Activated CD4-positive, alpha-beta T cell treated with anti-CD3 and anti-CD28 coated beads for 1 hour (primary cell): ENCODE measurements at places on chromosomes 16 and 17.

DNA sequence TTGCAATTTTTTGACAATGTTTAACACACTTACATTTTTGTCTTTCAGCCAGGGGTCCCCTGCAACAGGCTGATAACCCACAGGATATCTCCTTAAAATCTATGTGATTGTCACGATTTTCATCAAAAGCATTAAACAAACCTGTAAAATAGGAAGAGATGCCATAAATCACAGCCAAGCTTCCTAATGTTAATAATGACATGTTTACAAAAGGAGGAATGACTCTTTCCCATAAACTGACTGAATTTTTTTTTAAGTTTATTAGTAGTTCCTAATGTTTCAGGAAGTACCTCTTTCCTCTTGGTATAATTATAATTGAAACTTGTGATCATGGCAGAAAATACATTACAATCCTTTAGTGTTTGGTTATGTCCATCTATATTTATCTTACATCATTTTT, 119.6 kb downstream of the CA4 start:
- DNase-seq = no peak

GRCh38 chr16:48556913-48557351, 53.0 kb downstream of the N4BP1 start:
- DNase-seq = no peak

DNA sequence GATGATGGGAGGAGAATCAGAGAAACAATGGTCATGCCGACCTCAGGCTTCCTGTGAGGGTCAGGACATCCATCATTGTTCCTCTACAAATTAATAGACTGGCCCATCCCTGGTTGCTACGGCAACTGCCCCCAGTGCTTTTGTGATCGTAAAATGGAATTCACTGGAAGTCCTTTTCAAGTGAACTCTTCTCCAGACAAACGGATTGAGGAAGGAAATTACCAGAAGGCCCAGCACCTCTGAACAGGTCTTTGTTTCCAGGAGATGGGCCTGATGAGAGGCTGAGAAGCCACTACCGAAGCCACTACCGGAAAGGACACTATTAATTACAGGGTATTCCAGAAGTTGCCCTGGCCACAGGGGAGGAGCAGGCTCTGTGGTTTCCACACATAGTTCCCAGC, 126.0 kb downstream of the MGAT5B start:
- DNase-seq = no peak

DNA sequence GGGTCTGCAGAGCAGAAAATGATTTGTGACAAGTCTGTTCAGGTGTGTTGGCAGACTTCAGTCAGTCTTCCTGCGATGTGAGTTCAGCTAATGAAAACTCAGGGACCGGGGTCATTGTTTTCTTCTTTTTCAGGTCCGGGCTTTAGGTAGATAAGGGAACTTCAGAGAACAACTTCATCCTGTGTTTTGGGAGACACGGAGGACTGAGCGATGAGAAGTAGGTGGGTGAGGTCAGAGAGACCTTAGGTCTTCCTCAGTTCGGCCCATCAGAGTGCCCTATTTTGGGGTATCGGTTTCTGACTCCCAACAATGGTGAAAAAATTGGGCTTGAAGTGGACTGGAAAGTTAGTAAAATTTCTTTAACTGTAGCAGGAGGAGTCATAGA, 88.9 kb upstream of the ATF7IP2 start:
- no peak for DNase-seq

GRCh38 chr17:62746941-62747340, 61.2 kb downstream of the MARCHF10 start:
- DNase-seq = no peak

- DNase-seq = no peak
Measured at GRCh38 chr16:57192720-57193486, 6.8 kb downstream of the RSPRY1 start.

DNA sequence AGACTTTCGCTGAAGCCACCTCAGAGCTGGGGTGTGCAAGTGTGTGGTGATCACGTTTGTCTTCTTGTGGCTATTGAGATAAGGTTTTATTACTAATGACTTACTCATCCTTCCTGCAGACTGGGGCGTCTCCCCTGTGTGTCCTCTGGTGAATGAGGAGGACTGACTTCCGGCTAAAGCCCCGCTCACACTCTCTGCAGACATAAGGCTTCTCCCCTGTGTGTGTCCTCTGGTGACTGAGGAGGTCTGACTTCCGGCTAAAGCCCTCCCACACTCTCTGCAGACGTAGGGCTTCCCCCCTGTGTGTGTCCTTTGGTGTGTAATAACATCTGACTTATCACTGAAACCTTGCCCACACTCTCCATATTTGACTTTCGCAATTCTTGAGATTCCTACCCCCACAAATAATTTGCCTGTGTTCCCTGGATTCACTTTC, 19.4 kb downstream of the PRDM7 start:
- no peak for DNase-seq

DNA sequence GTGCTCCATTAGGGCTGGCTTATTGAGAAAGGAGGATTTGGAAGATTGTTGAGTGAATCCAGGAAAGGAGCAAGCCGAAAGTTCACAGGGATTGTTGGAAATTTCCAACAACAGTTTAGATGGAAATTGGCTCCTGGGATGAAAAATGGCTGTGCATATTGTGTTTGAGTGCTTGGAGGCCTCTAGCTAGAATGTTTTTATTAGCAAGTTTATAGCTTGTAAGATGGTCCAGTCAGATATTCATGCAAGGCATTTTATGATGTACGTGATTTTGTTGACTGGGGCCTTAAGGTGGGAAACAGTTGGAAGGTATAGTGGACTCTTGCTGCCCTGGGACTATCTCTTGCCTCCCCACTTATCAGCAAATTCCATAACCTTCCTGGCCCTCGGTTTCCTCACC, 216.7 kb downstream of the PRKCA start:
- DNase-seq = no peak

DNA sequence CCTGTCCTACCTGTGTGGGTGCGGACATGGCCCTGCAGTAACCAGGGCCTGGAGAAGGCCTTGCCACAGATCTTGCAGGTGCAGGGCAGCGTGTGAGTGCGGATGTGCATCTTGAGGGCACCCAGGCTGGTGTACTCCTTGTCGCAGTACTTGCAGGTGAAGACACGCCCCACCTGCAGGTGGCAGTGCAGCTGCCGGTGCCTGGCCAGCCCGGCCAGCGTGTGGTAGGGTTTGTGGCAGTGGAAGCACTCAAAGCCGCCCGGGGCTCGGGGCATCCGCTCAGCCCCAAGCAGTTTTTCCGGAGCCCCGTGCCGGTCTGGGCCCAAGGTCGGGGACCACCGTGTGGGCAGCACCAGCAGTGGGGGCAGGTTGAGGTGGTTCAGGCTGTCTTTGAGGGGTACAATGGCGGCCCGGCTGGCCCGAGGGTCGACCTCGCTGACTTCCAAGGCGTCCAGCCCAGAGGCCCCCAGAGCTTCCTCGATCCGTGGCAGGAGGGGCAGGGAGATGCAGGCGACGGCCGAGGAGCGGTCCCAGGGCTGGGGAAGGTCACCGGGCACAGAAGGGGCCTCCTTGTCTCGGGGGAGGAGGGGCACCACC, 5.1 kb downstream of the SNAI3 start:
- no peak for DNase-seq

DNA sequence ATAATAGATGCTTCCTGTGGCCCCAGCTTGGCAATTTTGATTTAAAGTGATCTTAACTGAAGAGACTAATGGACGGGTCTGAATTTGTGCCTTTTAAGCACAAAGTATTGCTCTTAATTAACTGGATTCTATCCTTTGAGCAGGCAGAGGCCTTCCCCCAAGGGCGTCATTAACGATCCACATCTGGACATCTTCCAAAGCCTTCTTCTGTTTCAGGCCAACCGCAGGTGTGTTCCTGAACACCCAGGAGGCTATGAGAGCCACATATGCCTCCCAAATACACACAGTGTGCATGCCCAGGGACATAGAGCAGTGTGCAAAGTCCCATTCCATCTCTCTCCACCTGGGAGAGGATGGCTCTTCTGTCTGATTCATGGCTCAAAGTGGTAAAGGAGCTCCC, 42.3 kb downstream of the MAPT start:
- DNase-seq = no peak

DNA sequence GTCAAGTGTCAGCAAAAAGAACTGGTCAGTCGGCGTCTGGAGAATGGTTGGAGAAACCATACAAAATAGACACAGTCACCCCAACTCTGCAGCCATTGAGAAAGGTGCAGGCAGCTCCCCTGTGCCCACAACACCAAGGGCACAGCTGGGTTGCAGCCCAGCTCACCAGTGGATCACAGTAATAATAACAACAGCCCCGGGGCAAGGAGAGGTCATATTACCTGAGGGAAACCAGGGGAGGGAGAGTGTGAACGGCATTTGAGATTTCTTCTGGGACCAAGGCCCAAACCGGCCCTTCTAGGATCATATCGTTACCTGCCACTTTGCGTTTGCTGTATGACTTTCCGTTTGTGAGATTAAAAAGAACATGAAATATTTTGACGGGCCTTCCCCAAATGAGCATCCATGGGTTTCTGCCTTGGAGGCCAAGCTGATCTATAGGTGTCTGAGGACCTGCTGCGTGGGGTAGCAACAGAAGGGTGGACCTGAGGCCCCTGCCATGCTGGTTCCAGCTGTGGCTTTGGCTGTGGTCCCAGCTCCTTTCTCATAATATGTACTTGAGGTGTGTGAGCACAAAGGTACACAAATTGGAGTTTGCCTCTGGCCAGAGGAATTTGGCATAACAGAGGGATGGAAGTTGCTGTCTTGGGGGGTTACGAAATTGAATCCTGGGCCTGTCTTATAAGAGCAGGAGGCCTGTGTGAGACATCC, 154.6 kb downstream of the CMIP start:
- no peak for DNase-seq

- no peak for DNase-seq
Measured at GRCh38 chr17:14306596-14306995, 5.7 kb downstream of the HS3ST3B1 start.

DNA sequence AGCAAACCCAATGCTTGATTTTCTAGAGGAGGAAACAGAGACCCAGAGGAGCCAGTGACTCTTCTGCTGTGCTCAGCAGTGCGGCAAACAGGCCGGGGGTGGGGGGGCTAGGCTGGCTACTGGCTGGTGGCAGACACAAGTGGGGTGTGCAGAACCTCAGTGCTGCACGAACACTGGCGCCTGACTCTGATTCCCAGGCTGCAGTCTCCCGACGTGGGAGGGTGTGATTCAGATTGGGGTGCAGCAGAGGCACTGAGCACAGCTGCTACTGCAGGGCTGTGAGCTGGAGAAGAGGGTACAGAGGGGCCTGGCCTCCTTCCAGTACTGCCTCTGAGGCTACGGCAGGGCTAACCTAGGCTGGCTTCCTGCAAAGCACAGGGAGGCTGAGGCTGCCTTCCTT, 8.1 kb downstream of the RPL19 start:
- DNase-seq = no peak

GRCh38 chr17:28519236-28519635, 13.1 kb downstream of the FOXN1 start:
- no peak for DNase-seq

DNA sequence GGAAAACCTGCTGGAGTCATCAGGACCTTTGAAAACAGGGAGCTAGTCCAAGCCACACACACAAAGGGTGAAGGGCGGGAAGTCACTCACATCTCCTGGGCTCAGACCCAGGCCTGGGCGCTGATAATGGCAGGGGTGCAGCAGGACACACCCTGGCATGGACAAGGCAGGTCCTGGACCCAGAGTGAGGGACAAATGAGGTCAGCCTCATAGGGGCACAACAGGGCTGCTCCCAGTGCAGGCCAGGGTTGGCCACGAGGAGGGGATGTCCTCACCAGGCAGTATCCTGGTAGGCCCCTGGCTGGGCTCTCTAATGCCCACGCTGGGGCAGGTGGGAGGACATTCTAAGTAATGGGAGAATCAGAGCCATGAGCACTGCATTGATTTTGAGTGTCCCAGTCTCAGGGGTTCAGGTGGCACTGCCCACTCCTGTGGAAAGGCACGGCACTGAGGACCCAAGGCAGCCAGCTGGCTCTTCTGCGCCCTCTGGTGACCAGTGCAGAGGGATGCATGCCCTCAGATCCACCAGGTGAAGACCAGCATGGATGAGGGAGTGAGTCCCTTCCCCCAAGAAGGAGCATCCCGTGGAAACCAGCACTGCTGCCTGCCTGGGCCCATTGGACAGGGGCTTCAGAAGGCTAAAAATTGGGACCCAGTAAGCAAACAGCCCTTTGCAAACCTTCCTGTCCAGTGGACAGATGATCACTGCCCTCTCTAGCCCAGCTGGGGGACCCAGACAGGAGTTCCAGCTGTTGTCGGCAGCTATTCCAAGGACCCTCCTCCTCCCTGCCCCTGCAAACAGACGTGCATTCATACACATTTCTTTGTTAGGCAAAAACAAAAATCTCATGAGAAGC, 23.4 kb upstream of the SREBF1 start:
- peak; percentile 62 for DNase-seq

DNA sequence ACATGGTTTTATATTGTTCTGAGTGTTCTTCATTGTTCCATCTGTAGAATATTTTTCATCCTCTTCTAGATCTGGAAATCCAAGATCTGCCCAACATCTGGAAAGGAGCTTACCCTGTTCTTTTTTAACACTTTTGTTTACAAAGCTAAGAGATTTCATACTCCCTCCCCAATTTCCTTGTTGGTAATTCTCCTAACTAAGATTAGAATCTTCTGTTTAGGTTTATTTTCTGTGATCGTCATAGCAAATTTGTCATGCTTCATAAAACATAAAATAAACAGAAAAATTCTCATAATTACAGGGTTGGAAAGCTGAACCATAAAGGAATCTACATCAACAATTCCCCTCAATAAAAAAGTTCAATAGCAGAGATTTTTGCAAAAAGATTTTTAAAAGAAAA, 580.3 kb upstream of the CA10 start:
- no peak for DNase-seq

DNA sequence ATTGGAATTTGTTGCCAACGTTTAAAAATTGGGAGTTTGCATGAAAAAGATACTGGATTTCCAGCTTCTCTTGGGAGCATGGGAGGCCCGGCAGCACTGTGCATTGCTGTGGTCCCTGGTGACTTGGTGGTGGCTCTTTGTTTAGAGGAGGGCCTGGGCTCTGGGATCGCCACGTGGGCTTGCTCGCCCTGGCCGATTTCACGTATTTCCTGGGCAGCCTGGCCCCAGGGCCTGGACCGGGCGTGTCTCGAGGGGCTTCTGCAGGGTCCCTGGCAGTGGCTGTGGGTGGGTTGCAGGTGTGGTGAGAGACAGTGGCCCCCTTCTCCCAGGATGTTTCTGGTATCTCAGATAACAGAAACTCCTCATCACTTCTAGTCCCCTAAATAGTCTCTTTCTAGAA, 67.9 kb downstream of the ATP2C2 start:
- DNase-seq = no peak

- DNase-seq = no peak
Measured at GRCh38 chr17:74430706-74431567, 951 bp upstream of the GPRC5C start.

- no peak for DNase-seq
Measured at GRCh38 chr16:4272114-4272956, 488 bp downstream of the TFAP4 start.
